ENCODE measurements at places on chromosomes 1 and 21.

GRCh38 chr1:227959325-227959860 lies 11.7 kb upstream of the WNT9A start:
- DNase-seq, result no peak

DNA sequence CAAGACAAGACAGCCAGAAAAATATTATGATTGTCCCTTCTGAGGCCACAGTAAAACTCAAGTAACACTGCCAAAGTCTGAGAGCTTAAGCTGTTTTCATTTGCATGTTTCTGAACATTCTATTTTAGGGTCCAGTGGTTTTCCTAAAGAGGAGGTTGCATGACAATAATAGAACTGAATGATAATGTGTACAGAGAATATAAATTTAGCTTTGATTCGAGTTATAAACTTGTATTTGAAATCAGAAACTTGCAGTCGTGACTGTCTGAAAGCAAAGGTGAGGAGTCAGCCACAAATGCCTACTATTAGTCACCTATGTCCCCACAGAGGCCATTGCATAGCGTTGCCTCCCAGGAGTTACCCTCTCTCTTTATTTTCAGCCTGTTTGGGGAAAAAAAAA lies 363.1 kb upstream of the ADGRL2 start:
- no peak for DNase-seq

DNA sequence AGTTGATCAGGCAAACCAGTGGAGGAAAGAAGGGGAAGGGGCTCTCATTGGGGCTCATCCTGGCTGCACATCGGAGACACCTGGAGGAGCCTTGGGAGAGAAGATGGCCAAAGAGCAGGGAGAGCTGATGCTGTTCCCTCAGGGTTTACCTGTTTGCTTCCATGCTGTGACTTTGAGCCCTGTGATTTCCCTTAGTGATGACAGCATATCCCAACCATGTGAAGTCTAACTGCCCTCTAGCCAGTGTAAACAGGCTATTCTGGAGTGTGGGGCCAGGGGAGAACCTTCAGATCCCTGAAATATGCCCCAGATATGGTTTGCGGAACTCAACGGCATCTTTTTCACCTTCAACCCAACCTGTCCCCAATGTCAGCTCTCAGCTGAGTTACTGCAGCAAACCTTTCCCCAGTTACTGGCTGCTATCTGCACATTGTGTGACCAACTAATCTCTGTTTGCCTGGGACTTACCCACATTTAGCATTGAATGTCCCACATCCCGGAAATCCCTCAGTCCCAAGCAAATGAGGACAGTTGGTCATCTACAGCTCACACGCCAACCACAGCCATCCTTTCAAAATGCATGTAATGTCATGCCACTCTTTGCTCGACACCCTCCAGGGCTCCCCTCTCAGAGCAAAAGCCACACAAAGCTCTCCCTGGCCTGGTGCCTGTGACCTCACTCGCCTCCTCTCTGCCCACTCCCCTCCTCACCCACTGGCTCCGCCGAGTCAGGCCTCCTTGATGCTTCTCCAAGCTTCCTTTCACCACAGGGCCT lies 242.3 kb downstream of the KCNJ6 start:
- no peak for DNase-seq

GRCh38 chr1:119653839-119654170 lies 5.7 kb upstream of the ZNF697 start:
- DNase-seq, result no peak

- DNase-seq, result no peak
Observed at GRCh38 chr1:166136222-166136621, 30.6 kb downstream of the FAM78B start.

- DNase-seq, result no peak
Observed at GRCh38 chr1:25610822-25611630, 5.6 kb upstream of the MAN1C1 start.

DNA sequence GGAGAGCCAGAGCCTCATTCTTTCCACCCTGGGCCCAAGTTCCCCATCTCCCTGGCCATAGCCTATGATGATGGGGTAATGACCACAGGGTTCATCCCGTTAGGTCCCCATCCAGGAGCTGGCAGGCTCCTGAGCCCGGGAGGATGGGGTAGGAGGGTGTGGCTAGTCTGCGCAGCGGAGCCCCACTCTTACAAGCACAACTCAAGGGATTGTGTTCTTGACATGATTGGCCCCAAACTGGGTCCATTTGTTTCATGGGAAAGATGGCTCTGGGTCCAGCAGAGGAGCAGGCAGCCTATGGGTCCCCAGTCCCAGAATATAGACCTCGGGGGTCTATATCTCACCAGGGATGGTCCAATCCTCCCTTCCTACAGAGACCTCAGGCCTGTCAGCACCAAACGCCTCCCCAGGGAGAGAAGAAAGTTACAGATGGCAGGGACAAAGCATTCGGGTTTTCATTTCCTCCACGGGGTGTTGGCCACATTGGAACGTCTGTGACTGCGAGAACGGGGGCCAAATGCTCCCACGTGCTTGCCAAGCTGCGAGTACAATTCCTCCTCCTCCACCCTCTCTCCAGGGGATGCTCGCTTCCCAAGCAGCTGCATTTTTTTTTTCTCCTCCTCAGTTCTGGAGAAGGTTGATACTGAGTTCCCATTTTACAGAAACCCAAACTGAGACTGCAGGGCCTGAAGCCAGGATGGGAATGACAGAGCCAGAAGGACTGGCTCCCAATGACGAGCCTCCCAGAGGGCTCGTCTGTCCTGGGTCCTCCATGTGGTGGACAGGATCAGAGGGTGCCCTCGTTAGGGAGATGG lies 71.0 kb downstream of the DHRS3 start:
- no peak for DNase-seq

- no peak for DNase-seq
Observed at GRCh38 chr1:10402729-10403274, 3.9 kb downstream of the PGD start.

GRCh38 chr1:76291737-76292136 lies 217.2 kb downstream of the ST6GALNAC3 start:
- DNase-seq, result no peak

Measured in activated naive CD8-positive, alpha-beta T cell treated with anti-CD3 and anti-CD28 coated beads, Interleukin-2, amount 50 U/mL, for 24 hours (primary cell).